Amniotic stem cell (primary cell): ENCODE measurements at places on chromosomes 3 and 15.
A peak's percentile ranks its signal among the peaks of the same experiment; 100 is the strongest.

DNA sequence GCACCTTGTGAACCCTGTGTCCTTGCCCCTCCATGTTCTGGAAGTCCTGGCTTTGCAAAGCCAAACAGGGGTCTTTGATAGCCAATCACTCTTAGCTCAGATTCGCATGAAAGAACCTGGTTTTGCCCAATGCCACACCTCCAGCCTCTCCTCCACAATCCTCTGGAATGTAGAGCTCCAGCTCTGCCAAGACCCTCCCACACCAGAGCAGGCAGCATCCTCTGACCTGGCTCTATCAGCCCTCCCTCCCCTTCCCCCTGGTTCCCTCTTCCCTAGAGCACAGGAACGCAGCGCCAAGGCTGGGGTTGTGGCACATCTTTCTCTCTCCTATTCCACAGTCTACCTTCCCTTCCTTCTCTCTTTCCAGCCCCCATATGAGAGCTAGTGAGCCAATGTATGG, 133.3 kb downstream of the RPLP1 start:
- no peak for DNase-seq

DNA sequence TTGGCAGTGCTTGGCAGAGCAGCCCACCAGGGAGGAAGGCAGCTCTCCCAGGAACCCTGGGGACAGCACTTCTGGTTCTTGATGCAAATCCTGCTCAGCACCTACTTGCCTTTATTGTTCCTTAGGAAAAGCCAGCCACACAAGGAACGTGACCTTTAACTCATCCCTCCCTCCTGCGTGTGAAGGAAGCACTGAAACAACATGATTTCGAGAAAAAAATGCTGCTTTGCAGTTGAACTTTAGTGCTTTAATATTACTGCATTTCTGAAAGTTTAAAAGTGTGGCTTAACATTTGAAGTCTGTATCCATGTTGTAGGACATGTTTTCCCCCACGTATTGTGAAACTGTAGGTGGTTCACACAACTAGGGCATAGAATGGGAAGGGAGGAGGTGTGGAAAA, 50.4 kb upstream of the CTNNB1 start:
- DNase-seq = no peak

GRCh38 chr3:171001957-171002694, 24.4 kb downstream of the SLC2A2 start:
- DNase-seq = no peak

DNA sequence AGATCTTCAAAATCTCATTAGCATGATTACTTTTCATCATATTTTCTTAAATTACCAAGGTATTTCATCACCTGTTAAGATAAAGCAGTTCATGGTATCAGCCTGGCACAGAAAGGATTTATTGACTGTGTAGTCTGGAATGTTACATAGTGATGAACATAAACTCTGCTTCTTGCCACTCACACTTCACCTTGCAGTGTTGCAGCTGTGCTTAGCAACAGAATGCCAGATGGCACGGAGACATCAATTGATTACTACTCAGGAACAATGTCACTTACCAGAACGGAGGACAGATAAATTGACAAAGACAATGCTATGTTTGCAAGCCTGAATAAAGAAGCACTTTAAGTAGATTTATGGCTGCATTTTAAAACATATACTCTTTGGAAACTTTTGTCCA, 15.0 kb upstream of the BCHE start:
- no peak for DNase-seq

- no peak for DNase-seq
Observed at GRCh38 chr3:57557085-57557537, 1.0 kb downstream of the PDE12 start.

GRCh38 chr15:49424954-49425353, 1.9 kb downstream of the FGF7 start:
- DNase-seq = no peak

- no peak for DNase-seq
Observed at GRCh38 chr15:63244976-63245645, 32.3 kb upstream of the APH1B start.

GRCh38 chr3:143103652-143104051, 15.9 kb upstream of the CHST2 start:
- DNase-seq = no peak

GRCh38 chr3:25150199-25150598, 277.9 kb upstream of the RARB start:
- DNase-seq = no peak

GRCh38 chr3:127074900-127075360, 92.0 kb downstream of the PLXNA1 start:
- DNase-seq = no peak

DNA sequence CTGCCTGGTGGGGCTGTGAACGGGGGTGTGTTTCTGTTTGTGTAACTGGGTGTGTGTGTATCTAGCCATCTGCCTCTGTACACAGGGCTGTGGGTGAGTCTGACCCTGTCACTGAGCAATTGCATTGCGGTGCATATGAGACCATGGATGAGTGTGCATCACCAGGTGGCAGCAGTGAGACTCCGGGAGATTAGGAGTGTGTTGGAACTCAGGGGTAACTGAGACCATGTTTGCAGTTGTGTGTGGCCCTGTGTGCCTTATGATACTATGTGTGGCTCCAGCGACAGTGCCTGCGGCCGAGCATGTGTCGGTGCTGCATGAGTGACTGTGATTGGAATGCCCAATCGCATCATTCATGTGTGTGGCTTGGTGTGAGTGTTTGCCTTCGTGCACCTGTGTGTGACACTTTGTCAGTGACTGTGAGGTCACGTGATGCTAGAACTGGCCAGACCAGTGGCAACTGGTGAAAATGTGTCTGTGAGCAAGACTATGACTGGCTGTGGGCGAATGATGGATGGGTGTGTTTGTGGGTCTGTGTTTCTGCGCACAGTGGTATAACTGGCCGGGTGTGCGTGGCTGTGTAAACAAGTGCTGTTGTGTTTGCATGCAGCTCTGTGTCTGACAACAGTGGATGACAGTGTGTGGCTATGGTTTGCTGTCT, 14.0 kb downstream of the VILL start:
- peak; percentile 29 for DNase-seq

GRCh38 chr3:108200578-108200977, 21.6 kb downstream of the IFT57 start:
- no peak for DNase-seq

- DNase-seq = no peak
Observed at GRCh38 chr15:49847423-49848281, 226.8 kb downstream of the DTWD1 start.

- no peak for DNase-seq
Observed at GRCh38 chr3:24741506-24741905, 246.9 kb upstream of the THRB start.

- no peak for DNase-seq
Observed at GRCh38 chr3:155465664-155466063, 172.2 kb upstream of the STRIT1 start.

- peak; percentile 9 for DNase-seq
Observed at GRCh38 chr15:31605467-31605931, 278.9 kb downstream of the KLF13 start.

GRCh38 chr15:65881766-65882434, 12.6 kb downstream of the RAB11A start:
- DNase-seq = no peak

GRCh38 chr3:105430455-105430854, 63.7 kb downstream of the ALCAM start:
- DNase-seq = no peak
